Skin of body (tissue), 3 donors: ENCODE measurements at places on chromosomes 1 and 21.
A peak's percentile ranks its signal among the peaks of the same experiment; 100 is the strongest.

GRCh38 chr1:10939654-10940450 lies 72.6 kb upstream of the TARDBP start:
- DNase-seq: peak; percentile 58

GRCh38 chr21:44021064-44021463 lies 9.0 kb downstream of the TRAPPC10 start:
- DNase-seq: no peak

DNA sequence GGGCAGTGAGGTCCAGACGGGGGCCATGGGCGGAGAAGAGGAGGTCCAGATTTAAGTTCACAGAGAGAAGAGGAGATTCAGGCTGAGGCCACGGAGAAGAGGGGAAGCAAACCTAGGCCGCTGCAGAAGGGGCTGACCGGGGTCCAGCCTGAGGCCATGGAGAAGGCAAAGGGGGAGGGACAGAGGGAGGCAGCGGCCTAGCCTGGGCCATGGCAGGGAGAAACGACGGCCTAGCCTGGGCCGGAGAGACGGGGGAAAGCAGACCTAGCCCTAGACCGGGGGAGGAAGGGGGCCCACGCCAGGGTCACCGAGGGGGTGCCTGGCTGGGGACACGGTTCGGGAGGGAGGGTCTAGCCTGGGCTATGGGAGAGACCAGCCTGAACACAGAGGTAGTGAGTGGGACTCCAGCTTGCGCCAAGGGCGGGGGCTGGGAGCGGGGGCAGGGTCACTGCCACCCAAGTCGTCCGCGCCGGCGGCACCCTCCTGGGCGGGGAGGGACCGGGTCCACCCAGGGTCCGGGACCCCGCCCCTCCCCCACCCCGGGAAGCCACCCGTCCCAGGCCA lies 459 bp downstream of the CAPZB start:
- DNase-seq: no peak

GRCh38 chr1:150376110-150376509 lies 12.2 kb downstream of the RPRD2 start:
- DNase-seq: no peak

GRCh38 chr1:207040181-207040533 lies 7.6 kb upstream of the C1orf116 start:
- DNase-seq: no peak

GRCh38 chr1:150887018-150887417 lies at the start of gene CTXND2:
TSS of gene CTXND2 (plus strand) at chr1:150887136. CDS start at chr1:150912315, 25,179 bp downstream.
- DNase-seq: no peak

DNA sequence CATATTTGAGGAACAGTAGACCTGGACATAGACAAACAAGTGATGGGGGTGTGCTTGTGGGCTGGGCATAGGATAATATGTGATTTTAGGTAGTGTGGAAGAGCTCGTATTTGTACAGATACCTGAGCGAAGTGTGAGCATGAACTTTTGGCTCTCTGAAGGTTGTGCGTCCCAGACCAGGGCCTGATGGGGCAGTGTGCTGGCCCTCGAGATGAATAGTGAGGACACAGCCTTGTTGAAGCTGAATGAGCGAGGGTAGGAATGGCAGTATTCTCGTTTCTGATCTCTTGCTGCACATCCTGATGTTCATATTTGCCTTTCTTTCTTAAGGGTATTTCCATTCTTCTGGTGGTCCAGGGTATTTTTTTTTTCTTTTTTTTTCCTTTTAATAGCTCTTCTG lies 41.5 kb downstream of the USP25 start:
- no peak for DNase-seq

- no peak for DNase-seq
Observed at GRCh38 chr21:34589511-34590282, 25.2 kb downstream of the RCAN1 start.

GRCh38 chr1:93344886-93345632 lies 648 bp upstream of the DR1 start:
- peak; percentile 34 for DNase-seq

GRCh38 chr1:30840904-30841598 lies 67.5 kb downstream of the SDC3 start:
- DNase-seq: peak; percentile 29

DNA sequence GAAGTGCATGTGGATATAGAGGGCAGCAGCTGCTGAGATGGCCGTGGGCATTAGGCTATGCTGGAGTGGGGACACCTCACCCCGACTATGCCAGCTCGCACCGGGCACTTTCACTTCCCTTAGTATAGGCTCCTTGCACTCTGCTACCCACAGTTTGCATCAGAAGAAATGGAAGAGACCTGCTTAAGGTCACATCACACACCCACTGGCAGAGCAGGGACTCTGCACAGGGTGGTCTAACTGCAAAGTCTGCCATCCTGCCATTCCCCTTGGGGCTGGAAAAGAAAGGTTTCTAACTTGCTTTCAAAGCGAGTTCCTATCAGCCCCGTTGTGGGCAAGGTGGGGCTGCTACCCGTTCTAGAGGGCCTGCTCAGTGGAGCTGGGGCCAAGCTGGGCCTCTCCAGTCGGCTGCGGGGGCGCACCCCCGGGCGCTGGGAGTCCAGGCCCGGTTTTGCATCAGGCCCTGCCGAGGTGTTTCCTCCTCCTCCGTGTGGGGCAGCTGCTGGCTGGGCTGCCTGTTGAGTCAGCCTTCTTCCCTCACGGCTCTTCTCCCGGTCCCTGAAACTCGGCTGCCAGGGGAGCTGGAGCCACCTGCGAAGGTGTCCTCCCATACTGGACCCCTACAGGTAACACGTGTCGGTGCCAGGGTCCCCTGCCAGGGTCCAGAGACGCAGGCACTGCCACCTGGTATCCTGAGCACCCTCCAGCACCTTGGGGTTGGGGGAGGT lies at the start of gene SYTL1:
Gene SYTL1, plus strand, starts transcription at position 498 of the 728 bp plus-strand sequence. CDS start 3,313 bp downstream, outside the sequence.
- no peak for DNase-seq

DNA sequence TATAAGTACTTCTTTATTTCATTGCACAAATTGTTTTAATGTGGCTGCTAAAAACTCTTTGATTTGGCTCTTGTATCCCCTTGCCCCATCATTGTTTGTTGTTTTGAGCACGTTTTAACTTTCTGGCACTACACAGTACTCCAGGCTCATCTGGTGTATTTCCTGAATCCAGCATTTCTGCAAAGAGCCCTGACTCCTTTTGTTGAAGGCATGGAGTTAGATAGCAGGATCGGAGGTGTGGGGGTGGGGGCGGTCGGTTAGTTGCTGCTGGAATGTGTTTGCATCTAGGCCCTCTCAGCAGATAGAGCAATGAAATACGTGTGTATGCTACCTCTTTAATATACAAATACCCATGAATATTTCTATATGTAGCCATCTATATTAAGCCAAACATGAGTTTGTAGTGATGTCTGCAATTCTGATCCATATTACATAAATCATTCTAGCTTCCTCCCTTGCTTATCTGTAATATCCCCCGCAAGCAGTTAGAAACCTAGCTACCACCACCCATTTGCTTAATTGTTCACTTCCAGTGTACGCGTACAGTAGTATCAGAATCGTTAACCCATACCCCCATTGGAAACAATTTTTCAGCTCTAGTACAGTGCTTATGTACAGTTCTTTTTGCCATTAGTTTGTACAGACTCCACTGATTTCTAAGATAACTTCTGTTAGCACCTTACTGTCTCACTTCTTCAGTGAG lies 106.0 kb downstream of the NOS1AP start:
- DNase-seq: no peak

DNA sequence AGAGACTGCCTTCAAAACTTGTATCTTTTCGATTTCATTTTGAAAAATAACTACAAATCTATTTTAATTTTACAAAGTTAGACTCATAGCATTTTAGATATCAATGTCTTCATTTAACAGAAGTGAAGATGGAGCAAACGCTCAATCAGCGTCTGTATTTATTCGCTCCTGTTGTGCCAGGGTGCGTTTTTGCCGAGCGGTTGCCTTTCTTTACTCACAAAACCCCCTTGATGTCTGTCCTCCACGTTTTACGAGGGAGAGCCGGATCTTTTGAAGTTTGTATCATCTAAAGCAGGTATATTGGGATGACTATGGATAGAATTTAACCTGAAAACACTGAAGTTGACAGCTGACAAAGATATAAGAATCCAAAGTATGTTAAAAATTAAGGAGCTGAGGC lies 44.6 kb downstream of the MRPL39 start:
- DNase-seq: no peak

DNA sequence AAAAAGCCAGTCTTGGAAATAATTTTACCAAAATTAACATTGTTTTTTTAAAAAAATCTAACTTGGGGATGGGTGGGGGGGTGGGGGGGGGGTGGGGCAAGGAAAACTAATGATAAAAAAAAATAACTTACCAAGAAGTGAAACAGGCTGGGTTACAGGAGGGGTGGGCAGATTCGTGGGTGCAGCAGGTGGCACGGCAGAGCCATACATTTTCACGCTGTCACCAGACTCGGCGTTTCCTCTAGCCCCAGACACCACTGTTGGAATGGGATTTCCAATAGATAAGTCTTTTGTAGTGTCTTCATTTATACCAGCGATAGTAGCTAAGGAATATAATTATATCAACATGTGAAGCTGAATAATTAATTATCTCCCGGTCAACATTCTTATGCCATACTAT lies 25.4 kb downstream of the SOD1 start:
- DNase-seq: no peak

DNA sequence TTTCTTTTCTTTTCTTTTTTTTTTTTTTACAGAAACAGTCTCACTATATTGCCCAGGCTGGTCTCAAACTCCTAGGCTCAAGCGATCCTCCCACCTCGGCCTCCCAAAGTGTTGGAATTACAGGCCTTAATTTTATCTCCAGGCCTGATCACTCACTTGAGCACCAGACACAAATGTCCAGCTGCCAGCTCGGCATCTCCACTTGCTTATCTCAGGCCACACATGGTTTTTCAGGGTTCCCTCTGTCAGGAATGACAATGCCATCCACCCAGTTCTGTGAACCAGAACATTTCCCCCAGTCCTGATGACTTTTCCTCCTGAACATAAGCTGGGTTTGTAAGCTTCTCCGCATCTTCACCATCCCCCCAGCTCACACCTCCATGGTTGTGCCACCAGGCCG lies 44.6 kb upstream of the ZNF281 start:
- no peak for DNase-seq

DNA sequence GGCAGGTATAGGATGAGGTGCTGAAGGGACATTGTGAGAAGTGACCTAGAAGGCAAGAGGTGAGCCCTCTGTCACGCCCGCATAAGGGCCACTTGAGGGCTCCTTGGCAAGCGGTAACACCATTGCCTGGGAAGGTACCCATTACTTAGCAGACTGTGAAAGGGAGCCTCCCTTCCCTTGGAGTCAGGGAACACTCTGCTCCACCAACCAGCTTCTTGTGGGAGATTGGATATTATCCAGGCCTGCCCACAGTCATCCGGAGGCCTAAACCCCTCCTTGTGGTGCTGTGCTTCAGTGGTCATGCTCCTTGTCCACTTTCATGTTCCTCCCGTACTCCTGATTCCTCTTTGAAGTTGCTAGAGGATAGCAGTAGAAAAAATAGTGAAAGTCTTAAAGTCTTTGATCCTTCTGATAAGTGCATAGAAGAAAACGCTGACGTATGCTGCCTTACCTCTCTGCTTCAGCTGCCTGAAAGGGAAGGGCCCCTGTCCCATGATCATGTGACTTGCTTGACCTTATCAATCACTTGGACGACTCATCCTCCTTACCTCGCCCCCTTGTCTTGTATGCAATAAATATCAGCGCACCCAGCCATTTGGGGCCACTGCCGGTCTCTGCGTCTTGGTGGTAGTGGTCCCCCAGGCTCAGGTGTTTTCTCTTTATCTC lies 16.0 kb downstream of the RBBP4 start:
- DNase-seq: no peak

DNA sequence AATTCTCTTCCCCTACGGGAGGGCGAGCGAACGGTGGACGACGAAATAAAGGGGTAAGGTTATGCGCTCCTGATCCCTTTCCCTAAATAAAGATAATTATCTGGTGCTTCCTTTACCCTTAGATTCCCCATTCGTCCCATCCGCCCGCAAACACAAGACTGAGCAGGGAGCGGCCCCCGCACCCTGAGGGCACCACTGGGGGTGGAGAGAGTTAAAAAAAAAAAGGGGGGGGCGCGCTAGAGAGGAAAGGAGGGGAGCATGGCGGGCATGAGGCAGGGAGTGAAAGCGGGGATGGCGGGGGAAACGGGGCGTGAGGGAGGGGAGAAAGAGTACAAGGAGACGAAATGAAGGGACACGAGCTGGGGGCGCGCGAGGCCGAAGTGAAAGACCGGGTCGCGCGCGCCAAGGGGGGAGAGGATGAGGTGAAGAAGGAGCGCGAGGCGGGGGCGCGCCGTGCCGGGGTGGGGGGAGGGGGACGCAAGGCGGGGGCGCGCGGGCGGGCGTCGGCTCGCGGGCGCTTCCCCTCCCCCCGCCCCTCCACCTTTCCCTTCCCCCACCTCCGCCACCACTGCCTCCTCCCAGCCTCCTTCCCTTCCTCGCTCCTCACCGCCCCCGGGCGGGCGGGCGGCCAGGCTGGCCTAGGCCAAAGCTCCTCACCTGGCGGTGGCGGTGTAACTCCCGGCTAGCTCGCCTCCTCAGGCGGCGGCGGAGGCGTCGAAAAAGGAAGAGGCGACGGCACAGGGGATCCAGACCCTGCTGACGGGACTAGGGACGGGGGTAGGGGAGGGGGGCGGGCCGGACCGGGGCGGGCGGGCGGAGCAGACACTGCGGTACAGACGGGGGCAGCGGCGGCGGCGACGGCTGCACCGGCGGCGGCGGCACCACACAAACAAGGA lies 448 bp downstream of the GATAD2B start:
- no peak for DNase-seq

- DNase-seq: no peak
Observed at GRCh38 chr21:34520764-34521508, 8.9 kb upstream of the KCNE1 start.

- no peak for DNase-seq
Observed at GRCh38 chr21:17527711-17528110, 14.9 kb downstream of the CXADR start.

DNA sequence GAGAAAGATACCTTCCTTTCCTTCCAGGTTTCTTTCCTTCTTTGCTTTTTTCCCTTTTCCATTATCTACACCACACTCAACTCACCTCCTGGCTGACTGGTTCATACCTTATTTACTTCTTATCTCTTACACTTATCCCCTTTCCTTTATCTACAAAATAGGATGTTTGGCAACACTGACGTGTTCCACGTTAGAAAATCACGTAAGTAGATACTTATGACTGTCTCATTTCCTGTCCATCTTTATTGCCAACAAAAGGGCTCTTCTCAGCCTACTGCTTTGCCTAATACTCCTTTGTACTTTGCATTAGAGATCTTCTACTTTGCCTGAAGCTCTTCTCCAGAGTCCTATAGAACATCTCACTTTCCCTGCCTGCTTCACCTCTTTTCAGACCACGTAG lies 25.1 kb downstream of the SYNJ1 start:
- DNase-seq: no peak

DNA sequence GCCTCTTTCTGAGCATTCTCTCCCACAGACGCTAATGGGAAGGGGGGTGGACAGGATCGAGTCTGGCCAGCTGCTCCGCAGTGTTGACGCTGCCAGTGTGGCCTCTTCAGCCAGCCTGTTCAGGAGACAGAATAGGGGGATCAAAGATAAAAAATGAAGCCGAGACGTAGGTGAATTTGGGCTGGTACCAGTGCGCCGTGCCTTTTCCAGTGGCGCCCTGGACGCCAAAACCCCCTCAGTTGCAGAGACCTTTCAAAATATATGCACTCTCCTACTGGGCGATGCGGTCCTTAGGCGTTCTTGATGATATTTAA lies 1.1 kb downstream of the TTC3 start:
- DNase-seq: no peak
